ENCODE measurements at places on chromosomes 2 and 18.

DNA sequence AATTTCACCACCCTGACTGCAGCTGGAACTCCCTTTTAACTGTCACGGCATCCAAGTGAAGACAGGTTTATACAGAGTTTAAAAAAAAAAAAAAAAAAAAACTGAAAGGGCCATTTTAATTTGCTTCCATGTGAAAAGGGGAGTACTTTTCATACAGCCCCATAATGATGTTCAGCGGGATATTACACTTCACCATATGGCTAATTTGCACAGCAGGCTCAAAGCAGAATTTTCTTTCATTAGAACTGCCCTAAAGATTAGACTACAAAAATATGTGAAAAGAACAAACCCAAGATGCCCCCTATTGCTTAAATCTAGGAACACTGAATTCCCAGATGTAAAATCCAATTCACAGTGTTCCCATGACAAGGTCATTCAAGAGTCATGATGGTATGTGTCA lies 301.8 kb downstream of the EXOC6B start:
- no peak for DNase-seq

GRCh38 chr2:216219861-216220260 lies 110.7 kb downstream of the XRCC5 start:
- no peak for DNase-seq

DNA sequence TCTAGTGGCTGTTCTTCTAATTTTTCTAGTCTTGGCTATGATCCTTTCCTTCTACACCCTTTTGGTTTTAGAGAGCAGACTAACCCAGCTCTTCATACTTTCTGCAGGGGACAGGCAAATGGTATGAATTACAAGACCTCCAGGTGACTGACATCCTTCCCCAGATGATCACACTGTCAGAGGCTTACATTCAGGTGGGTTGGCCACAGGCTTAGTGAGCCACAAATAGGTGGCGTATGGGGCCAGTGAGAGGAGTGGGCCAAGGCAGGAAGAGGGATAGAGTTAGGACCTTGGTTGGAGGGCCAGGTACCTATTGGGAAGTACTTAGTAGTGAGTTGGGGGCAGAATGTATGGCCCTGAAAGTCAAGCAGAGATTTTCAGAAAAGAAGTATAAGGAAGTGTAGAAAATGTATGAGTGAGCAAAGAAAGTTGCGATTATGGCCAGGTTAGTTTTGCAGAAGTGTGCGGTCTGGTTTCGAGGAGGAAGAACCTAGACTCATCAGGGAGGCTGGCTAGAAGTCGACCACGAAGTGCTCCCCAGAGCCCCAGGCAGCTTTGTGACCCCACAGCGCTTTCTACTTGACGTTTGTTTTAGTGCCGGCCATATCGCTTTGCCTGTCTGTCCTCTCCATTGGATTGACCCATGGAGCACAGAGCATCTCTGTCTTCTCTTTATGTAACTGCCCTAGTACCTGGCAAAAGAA lies 20.0 kb downstream of the SFTPB start:
- DNase-seq: no peak

DNA sequence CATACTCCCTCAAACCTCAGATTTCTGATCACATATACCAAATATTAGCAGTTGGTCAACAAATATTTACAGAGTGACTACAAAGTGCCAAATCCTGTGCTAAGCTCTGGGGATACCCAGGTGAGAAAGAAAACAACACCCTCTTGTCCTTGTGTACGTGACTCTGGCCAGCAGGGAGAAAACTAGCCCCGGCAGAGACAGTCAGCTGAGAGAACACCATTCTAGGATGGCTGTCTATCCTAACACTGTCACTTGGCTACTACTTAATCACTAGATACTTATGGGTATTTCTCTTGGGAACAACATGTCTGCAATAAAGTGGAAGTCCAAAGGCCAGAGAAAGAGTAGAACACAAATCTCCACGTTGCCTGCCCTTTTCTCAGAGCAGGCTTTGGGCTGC lies 57.9 kb upstream of the CD226 start:
- DNase-seq: no peak

GRCh38 chr2:42754021-42754775 lies 9.7 kb downstream of the OXER1 start:
- no peak for DNase-seq

DNA sequence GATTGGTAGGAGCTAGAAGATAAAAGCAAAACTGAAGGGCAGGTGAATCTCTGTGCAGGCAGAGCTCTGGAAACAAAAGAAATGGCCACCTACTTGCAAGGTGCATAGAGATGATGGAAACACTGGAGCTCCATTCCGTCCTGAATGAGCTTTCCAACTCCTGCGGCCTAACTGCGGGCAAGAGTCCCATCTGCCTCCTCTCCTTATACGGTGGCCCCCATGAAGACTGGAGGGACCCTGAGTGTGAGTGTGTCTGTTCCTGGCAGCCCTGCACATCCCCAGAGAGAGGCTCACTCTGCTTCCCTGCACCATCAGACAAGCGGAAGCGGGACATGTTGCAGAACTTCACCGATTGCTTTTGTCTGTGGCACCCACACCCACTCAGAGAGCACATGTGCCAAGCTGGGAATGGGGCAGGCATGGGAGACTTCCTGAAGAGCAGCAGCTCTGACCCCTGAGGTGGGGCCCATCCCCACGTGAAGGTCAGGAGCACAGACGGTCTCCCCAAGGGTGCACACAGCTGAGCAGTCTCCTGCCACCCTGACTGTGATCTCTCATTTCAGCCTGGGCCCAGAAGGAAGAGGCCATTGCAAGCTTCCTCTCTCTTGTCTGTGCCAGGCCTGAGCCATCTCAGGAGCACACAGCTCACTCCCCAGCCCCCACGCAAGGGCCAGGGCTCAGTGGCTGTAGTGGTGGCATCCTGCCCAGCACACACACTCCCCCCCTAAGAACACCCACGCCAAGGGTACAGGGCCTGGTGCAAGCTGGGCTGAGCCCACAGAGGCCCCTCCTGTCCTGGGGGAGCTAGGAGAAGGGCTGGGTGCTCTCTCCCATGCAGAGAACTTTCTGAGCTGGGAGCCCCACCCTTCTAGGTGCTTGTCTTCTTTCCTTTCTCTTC lies 75.3 kb downstream of the STPG4 start:
- no peak for DNase-seq

DNA sequence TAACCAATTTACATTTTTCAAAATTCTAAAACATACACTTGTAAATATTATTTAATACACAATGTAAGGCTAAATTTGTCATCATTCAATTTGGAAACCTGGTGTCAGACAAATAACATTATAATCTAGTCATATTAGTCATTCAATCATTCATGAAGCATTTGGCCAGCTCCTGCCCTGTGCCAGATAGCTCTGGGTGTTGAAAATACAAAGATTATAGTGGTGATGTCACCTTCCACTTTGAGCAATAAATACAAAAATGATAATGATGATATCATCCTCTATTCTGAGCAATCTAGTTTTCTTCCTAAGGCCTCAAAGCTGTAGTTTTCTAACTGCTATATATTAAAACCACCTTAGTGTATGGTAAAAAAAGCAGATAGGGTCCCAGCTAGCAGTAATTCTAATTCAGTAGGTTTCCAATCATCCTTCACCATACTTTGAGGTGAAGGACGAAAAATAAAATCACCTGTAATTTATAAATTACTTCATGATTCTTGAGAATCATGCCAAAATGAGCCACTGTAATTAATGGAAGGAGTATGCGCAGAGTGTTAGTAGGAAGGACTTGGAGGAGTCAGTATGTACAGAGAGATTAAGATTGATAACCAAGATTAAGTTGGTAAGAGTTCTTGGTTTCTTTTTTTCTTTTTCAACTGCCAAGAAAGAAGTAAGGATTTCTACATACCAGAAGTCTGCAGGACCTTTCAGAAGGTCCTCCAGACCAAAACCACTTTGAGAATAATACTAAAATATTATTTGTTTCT lies 23.2 kb downstream of the MEMO1 start:
- peak; percentile 1 for DNase-seq

Data from bone marrow (tissue), 2 donors.